Activated T-helper 1 cell treated with anti-CD3 and anti-CD28 coated beads, Interleukin-12 subunit alpha, Interleukin-12 subunit beta, Interleukin-2, Interleukin-4 antibody, amounts not matched to agents 30 ng/mL and 10 ng/mL and 1 ng/mL, durations not matched to agents 14 hours and 24 hours and 36 hours (primary cell): ENCODE measurements at places on chromosomes 5 and 9. TPM values are rescaled to one million over a fixed set of nuclear protein-coding genes. Genes with fewer than 3 reads are reported as not detected.

ZDHHC11 gene
- total RNA-seq, result 14.4 and 17.2 TPM in 2 replicates

HSPB3 gene
- not detected in 2 replicates for total RNA-seq

FGF1 gene
- total RNA-seq, result 0.08 TPM in 1 of 2 replicates, not detected in the other

- H3K4me3 ChIP-seq, result no peak overlapping the region
- no peaks in the 10 kb centered on the region for H3K36me3 ChIP-seq
- no peaks in the 10 kb centered on the region for H3K4me1 ChIP-seq
- H3K27me3 ChIP-seq, result peaks cover 2% of the 10 kb centered on the region
Observed at GRCh38 chr5:158297002-158297527, 438.1 kb upstream of the CLINT1 start.

DNA sequence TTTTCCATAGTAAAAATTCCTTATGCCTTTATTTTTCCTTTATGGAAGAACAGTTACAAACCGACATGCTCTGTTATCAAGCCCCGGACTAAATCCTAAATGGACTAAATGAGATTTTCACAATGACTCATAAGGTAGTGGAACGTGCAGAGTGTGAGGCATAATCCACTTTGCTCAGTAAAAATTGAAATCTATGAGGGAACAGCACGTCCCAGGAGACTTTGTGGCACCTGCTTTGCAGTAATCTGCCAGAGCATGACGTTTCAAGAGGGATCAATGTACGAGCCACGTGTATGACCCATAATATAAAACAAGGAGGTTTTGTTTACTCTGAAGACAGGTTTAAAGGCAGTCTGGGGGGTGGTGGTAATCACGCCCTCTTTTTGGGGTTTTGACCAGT, 83.8 kb upstream of the GNA14 start:
- H3K4me1 ChIP-seq, result peaks cover 16% of the 10 kb centered on the region
- H3K36me3 ChIP-seq, result peaks cover 21% of the 10 kb centered on the region
- no peaks in the 10 kb centered on the region for H3K27me3 ChIP-seq
- H3K4me3 ChIP-seq, result no peak overlapping the region
- H3K27ac ChIP-seq, result no peak overlapping the region

DNA sequence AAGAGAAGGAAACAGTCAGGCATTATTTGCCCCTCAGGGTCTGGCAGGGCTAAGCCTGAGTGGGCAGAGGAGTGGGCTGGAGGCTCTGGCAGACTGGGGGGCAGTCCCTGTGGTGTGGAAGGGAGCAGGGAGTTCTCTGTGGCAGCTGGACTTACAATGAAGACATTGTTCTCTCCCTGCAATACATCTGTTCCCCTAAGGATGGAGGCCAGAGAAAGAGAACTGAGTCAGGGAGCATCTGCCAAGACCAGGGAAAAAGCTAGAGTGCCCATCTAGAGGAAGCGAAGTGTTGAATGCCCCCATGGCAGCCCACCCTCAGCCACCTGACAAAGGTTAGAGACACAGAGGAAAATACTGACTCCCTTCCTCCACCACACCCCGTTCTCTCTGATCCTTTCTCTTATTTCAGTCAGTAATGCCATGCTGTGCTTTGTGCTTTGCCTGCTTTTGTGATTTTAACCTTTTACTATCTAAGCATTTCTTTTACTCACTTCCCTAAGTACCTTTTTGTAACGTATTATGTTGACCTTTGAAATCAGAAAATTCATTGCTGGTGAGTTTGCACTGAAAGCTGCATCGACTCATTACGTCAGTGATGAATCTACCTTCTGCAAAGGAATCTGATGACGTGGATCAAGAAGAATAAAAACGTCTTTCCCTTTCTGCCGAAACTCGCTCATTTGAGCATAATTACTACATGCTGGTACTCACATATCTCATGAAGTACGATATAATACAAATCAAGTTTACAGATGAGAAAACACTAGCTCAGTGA, 76.0 kb downstream of the ACTL7B start:
- no peak for DNase-seq
- no peaks in the 10 kb centered on the region for H3K36me3 ChIP-seq
- H3K27me3 ChIP-seq, result no peaks in the 10 kb centered on the region
- no peaks in the 10 kb centered on the region for H3K4me1 ChIP-seq
- no peak overlapping the region for H3K27ac ChIP-seq

DNA sequence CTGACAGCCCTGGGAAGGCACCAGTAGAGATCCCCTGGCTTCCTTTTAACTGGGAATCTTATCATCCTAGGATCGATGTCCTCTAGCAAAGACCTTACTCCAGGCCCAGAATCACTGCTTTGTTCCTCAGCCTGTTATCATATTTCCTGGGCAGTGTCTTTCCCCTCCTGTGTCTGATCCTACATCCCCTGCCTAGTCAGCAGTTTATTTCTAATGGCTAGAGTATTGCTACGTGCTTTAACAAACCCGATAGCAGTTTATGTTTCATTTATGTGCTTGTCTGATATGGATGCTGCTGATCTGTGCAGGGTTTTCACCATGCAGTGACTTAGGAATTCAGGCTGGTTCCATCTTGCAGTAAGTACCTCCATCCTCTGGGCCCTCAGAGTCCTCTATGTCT, 20.9 kb upstream of the BARX1 start:
- no peaks in the 10 kb centered on the region for H3K36me3 ChIP-seq
- no peaks in the 10 kb centered on the region for H3K4me1 ChIP-seq
- no peak overlapping the region for H3K27ac ChIP-seq
- no peaks in the 10 kb centered on the region for H3K27me3 ChIP-seq

GRCh38 chr9:32326146-32326545, 58.3 kb upstream of the ACO1 start:
- no peaks in the 10 kb centered on the region for H3K36me3 ChIP-seq
- H3K27ac ChIP-seq, result no peak overlapping the region
- no peak overlapping the region for H3K4me3 ChIP-seq
- H3K4me1 ChIP-seq, result no peaks in the 10 kb centered on the region

DNA sequence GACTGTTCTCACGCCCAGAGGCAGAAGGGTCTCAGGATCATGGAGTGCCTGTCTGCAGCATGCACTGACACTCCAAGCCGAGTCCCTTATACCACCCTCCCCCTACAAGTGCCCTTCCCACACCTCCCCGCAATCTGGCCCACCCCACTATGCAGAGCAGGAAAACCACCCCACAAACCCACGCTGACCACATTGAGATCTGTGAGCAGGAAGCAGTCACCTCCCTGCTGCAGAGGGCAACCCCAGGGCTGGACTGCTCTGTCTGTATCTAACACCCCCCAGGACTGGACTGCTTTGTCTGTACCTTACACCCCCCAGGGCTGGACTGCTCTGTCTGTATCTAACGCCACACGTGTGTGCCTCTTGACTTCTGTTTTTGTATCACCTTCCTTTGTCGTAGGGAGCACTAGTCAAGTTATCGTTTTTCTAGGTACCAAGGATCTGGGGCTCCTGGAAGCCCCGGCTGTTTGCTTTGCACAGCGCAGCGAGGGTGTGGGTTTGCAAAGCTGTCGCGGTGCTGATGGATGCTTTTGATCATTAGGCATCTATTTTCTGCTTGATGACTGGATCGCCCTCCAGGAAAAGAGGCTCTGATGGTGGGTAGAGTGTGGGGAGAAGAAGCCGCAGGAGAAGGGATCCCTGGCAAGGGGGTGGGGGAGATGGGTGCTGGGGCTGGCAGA, 21.5 kb downstream of the OLFM1 start:
- no peak overlapping the region for H3K27ac ChIP-seq
- H3K4me3 ChIP-seq, result no peak overlapping the region
- no peaks in the 10 kb centered on the region for H3K36me3 ChIP-seq
- H3K4me1 ChIP-seq, result peaks cover 11% of the 10 kb centered on the region
- peak; percentile 6 for DNase-seq

- H3K4me1 ChIP-seq, result no peaks in the 10 kb centered on the region
- no peak overlapping the region for H3K27ac ChIP-seq
- H3K27me3 ChIP-seq, result no peaks in the 10 kb centered on the region
- no peaks in the 10 kb centered on the region for H3K36me3 ChIP-seq
- no peak overlapping the region for H3K4me3 ChIP-seq
Observed at GRCh38 chr5:172353846-172354245, 70.3 kb upstream of the UBTD2 start.

DNA sequence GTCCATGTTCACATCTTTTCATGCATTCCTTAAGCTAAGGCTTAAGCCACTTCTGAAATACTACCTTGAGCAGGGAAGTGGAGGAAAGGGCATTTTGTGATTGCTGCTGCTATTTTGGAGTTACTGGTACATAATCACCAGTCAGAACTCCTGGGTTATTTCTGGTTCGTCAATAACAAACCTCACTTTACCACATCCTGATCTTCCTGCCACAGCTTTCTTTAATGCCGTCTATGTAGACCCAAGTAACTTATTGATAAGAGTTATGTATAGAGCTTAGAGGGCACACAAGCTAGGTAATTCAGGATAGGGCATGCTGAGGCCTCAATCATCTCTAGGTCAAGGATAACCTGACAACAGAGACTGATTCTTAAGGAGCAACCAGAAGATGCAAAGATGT, 120.7 kb downstream of the DOCK8 start:
- H3K36me3 ChIP-seq, result peaks cover 67% of the 10 kb centered on the region
- no peak for DNase-seq
- H3K4me3 ChIP-seq, result no peak overlapping the region
- H3K27ac ChIP-seq, result peak overlapping the region; percentile 36
